RPMI8226 (cell line): ENCODE measurements at places on chromosomes 11 and 22.

- DNase-seq, result peak; percentile 35
These were observed 30.7 kb downstream of the SCUBE2 start for GRCh38 chr11:9060700-9061111.

DNA sequence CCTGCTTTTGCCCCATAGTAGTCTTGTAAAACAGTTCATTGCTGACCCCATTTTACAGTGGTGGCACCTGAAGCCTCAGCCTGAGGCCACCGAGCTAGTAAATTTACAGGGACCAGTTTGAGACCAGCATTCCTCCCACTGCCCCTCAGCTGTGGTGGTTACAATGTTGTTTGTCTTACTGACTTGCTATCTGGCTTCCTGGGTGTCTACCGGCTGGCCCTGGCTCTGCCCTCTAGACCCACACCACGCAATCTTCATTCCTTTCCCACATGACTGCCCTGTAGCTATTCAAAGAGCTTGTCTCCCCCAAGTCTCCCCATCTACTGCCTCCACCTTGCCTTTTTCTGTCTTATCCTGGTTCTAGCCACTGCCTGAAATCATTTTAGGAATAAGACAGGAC lies 20.8 kb downstream of the PIK3IP1 start:
- DNase-seq, result no peak

GRCh38 chr11:34790620-34791019 lies 125.6 kb downstream of the APIP start:
- DNase-seq, result no peak

- no peak for DNase-seq
These were observed 49.5 kb upstream of the OR9Q1 start for GRCh38 chr11:57974132-57974531.
